ENCODE measurements at places on chromosomes 11 and 22. TPM values are rescaled to one million over a fixed set of nuclear protein-coding genes. Genes with fewer than 3 reads are reported as not detected.

ENDOD1 gene
- 59.7 TPM for total RNA-seq

DNA sequence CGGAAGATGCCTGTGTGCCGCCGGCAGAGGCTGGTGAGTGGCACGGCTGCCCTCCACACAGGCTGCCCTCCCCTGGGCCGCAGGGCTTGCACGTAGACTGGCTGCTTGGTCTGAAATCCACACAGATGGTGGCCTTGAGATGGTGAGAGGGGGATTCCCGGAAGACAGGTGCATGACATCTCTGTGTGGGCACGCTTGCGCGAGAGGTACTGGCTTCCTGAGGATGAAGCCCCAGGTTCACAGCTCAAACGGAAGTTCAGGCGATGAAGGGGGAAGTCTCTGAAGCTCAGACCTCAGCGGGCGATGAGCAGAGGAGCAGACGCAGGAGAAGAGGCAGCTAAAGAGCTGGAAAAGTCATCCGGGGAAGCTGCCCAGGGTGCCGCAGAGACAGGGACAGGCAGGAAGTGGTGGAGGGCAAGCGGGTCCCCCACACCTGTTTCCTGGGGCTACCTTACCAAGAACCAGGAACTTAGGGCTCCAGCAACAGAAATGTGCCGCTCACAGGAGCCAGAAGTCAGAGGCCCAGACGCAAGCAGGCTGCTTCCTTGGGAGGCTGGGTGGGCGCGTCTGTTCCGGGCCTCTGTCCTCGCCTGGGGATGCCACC, 7.2 kb downstream of the CRELD2 start:
- no peak for DNase-seq

- no peak for DNase-seq
Measured at GRCh38 chr11:117933930-117934329, 4.7 kb upstream of the TMPRSS13 start.

FADS2 gene
- 13.5 TPM for total RNA-seq

SOX10 gene
- total RNA-seq, result not detected

GRCh38 chr11:31711137-31711536, 100.0 kb downstream of the PAX6 start:
- DNase-seq, result no peak

DNA sequence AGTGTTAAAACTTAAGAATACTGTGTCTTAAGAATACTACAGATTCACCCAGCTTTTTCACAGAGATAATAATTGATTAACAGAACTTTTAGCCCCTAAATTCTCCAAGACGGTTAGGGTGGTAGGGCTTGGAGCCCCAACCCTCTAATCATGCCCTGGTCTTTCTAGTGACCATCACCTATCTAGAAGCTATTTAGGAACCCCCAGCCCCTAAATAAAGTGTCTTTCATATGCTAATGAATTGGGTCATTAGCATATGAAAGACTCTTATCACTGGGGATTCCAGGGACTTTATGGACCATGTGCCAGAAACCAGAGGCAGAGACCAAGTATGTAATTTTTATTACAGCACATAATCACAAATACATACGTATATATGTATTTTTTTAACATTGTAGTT, 999.7 kb upstream of the RAG2 start:
- no peak for DNase-seq

DNA sequence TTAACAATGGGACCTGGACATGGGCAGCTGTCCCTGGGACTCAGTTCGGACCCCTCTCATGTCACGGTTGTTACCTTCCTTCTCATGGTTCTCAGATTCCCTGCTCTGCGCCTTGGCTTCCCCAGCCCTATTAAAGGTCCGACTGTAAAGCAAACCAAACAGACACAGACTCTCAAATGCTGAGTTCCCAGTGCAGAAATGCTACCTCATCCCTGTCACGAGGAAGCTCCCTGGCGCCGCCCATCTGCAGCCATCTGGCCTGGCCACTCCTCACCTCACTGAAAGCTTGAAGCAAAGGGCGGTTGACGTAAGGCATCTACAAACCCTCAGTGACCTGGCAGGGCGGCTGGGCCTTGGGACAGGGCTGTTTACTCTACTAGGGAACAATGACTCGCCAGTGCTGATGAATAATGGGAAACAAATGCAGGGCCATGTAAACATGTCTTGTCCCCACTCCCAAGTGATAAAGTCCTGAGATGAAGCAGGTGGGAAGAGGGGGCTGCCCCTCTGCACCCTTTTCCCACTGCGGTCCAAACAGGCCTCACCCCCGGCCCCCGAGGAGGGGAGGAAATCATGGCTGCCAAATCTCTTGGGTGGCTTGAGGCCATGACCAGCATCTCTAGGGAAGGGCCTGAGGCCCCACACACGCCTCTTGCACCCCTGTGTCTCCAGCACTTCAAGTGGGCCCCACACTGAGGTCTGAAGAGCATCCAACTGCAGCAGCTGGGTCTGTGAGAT, 49.3 kb downstream of the SCUBE1 start:
- DNase-seq, result peak; percentile 61
